Heart right ventricle (tissue), 16 donors: ENCODE measurements at places on chromosomes 11 and 22.

DNA sequence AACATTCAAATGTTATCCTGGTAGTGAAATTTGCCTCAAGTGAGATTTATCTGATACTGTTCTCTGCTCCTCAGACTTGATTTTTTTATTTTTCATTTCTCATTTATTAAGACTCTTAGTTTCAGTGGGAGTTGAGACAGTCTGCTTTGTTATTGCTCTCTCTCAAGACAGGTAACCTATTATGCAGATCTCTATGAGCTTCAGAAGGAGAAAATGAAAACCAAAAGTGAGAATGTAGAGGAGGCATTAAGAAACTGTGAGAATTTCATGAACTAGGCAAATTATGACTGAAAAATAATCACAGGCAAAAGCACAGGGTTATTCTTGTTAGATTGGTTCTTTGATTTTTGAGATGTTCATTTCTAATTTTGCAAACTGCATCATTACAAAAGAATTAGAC lies 290.0 kb upstream of the CHORDC1 start:
- H3K27me3 ChIP-seq = no peaks in the 10 kb centered on the region
- no peak for DNase-seq
- H3K4me3 ChIP-seq = no peak overlapping the region
- H3K4me1 ChIP-seq = no peaks in the 10 kb centered on the region

GRCh38 chr11:116478669-116479668 lies 293.8 kb downstream of the BUD13 start:
- H3K4me1 ChIP-seq = no peaks in the 10 kb centered on the region
- no peak overlapping the region for H3K4me3 ChIP-seq
- H3K27me3 ChIP-seq = peaks cover 8% of the 10 kb centered on the region

DNA sequence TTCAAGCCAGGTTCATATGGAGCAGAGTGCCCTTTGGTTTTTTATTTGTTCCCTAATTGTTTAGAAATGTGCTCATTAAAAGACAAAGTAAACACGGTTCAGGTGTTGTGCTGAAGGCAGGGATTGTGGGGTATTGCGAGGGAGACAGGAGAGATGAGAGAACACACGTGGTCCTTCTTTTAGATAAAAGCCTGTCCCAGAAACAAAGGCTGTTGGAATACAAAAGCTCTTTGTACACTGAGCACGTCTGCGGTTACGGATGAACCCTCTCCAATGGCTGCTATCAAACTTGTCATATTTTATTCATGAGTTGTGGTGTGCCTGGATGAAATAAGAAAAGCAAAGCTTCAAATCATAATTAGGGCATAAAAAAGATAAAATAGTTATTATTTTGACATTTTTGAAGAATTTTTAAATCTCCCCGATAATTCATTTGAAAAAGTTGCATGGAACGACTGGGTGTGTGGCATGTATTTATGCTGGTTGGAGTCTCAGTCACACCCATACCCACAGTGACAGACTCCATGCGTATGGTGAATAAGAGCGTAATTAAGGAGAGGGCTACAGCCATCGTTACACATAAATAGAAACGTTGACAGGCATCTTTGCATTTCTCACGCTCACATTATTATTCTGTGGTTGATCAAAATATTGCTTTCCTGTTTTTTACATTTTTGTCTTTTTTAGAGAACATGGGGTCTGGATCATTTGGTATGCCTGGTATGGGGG lies 92.9 kb downstream of the NELL1 start:
- H3K4me1 ChIP-seq = no peaks in the 10 kb centered on the region
- H3K27me3 ChIP-seq = peaks cover 3% of the 10 kb centered on the region
- H3K36me3 ChIP-seq = no peaks in the 10 kb centered on the region
- no peak overlapping the region for H3K4me3 ChIP-seq
- H3K27ac ChIP-seq = no peak overlapping the region
- DNase-seq = no peak

GRCh38 chr11:9530020-9530621 lies 43.3 kb upstream of the WEE1 start:
- no peaks in the 10 kb centered on the region for H3K36me3 ChIP-seq
- H3K4me1 ChIP-seq = peaks cover 12% of the 10 kb centered on the region
- no peak overlapping the region for H3K4me3 ChIP-seq
- no peak overlapping the region for H3K27ac ChIP-seq
- DNase-seq = no peak
- H3K27me3 ChIP-seq = no peaks in the 10 kb centered on the region

GRCh38 chr11:83054904-83055380 lies 16.8 kb downstream of the RAB30 start:
- no peak overlapping the region for H3K4me3 ChIP-seq
- no peaks in the 10 kb centered on the region for H3K36me3 ChIP-seq
- no peak for DNase-seq
- H3K4me1 ChIP-seq = peaks cover 51% of the 10 kb centered on the region
- H3K27me3 ChIP-seq = no peaks in the 10 kb centered on the region

GRCh38 chr11:120409655-120410054 lies 73.4 kb downstream of the ARHGEF12 start:
- no peak overlapping the region for H3K27ac ChIP-seq
- no peak overlapping the region for H3K4me3 ChIP-seq
- no peak for DNase-seq
- H3K36me3 ChIP-seq = peaks cover 29% of the 10 kb centered on the region
